ENCODE measurements at places on chromosomes 4 and X. TPM values are rescaled to one million over a fixed set of nuclear protein-coding genes. Genes with fewer than 3 reads are reported as not detected.

GRCh38 chr4:137545461-137545861 lies 13.2 kb upstream of the PCDH18 start:
- peak; percentile 69 for DNase-seq

- DNase-seq: no peak
Observed at GRCh38 chrX:9033989-9034388, at the start of gene FAM9B. Gene FAM9B, minus strand, starts transcription at chrX:9034127. Its CDS starts 1,141 bp downstream, at chrX:9032986.

GRCh38 chrX:148878371-148878770 lies 378.0 kb downstream of the AFF2 start:
- DNase-seq: no peak

- DNase-seq: no peak
Observed at GRCh38 chr4:18397681-18398390, 376.3 kb upstream of the LCORL start.

DNA sequence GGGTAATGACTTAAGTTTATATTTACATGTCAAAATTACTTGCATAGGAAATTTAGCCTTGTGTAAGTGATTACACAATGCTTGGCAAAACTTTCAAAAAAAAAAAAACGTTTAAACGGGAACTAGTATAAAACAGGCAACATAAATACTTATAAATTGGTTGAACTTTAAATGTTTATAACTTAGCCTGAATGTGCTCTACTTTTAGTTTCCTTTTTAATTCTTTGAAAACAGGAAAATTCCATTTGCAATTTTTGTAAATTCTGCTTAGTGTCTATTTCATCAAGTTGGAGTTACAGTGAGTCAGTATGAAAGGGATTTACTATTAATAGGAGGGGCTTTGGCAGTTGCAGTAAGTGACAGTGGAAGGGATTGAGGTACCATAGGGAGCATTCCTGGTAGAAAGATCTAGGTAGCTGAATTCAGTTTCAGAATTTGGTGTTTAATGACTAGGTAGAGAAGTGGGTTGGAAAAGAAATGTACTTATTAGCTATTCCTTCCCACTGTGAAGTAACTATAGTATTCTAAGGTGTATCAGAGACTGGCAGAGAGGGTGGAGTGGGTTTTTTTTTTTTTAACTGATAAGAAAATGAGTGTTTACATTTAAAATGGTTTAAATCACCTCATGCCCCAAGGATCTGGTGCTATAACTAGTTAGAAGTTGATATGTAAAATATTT lies 2.8 kb downstream of the STAG2 start:
- no peak for DNase-seq

GRCh38 chr4:147829401-147830101 lies 97.7 kb downstream of the ARHGAP10 start:
- no peak for DNase-seq

GRCh38 chr4:84366907-84367306 lies 132.2 kb downstream of the NKX6-1 start:
- DNase-seq: no peak

DNA sequence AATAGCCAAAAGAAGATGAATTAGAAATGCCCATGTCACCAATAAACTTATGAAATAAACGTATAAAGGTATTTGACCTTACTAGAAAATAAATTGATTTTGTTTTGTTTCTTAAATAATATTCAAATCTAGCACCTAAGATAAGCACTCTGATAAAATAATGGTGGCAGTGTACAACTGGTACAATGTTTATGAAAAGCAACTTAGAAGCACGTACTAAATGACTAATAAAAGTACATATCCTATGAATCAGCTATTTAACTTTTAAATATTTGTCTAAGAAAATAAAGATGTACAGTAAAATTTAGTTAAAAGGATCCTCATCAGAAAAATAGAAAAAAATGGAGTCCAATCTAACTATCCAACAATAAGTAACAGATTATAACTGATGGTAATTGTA lies 6.7 kb downstream of the MANBA start:
- DNase-seq: peak; percentile 36

DNA sequence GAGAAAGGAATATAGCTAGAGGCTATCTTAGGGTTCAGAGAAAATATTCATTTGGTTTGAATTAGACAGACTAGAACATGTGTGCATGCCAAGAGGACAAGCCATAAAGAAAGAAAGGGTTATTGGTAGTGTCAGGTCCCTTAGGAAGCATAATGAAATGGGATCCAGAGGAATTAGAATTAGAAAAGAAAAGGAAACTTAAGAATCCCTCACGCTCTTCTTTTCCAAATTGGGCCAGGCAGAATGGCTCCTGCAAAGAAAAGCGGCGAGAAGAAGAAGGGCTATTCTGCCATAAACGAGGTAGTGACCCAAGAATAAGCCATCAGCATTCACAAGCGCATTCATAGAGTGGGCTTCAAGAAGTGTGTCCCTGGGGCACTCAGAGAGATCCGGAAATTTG lies 4.9 kb upstream of the ABCG2 start:
- no peak for DNase-seq

DNA sequence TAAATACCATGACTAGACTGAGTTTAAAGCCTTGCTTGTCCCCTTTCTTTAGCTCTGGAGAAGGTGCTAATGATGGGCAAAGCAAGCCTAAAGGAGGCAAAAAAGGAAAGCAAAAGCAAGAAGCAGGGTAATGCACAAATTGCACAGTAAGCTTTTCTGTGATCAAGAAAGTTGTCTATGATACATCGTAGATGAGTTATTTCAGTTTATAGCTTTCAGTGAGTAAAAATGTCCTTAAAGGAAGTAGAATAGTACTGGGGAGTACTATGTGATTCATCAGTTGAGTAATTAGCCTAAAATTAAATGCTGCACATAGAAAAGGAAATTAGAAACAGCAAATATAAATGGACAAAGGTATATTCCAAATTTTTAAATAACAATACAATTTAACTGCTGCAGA lies 50.2 kb upstream of the PDE5A start:
- DNase-seq: no peak

DNA sequence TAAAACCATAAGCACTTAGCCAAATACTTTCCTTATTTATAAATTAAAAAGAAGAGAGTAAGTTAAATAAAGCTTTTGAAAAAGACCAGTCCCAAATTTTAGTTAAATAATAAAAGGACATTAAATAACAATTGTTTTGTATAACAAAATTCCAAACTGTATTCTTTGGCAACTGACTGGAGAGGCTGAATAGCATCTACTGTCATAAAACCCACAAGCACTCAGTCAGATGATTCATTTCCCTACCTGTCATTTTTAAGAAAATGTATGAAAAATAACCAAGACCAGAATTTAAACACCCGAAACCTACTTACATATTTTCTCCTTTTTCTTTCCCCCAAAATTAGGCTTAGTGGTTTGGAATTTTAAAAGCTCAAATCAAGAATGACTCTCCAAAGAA lies 32.5 kb upstream of the SMIM10L2A start:
- no peak for DNase-seq

DNA sequence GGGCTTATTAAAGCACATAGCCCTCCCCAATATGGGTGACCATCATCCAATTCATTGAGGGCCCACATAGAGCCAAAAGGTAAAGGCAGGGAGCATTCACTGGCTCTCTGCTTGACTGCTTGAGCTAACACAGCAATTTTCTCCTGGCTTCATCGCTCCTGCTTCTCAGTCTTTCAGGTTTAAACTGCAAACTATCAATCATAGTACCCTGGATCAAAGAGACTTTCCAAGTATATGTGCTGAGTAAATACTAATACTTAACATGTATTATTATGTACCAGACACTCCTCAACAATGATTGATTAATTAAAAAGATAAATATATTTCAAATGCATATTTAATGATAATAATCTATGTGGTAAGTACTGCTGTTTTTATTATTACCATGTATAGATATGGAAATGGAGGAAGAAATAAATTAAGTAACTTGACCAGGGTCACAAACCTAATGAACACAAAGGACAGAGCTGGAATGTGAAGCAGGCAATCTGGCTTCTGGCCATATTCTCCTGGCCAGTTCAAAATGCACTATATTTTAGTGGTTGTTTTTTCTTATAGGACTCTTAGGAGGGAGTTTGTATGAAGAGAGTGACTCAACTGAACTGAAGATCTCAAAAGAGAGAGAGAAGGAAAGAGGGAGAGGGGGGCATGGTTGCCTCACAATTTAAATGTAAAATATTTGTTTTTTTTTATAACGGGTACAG lies 1197.3 kb downstream of the TECRL start:
- no peak for DNase-seq

DNA sequence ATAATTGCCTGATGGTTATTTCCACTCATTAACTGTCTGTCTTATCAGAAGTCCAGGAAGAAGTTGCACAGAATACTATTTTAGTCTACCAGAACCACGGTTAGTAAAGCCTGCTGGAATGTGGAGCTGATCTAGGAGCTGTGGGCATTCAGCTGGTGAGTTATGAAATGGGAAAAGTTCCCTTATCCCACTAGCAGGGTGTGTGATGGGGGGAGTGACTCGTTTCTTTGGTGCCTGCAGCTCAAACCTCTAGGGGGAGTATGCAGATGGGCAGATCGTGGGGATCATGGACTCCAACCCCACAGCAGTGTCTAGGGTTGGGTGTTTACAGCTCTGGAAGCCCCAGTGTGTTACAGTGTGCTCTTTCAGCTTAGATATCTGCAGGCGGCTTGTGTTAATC lies 305.7 kb upstream of the BOD1L1 start:
- peak; percentile 61 for DNase-seq

GRCh38 chrX:72620550-72621145 lies 48.0 kb upstream of the HDAC8 start:
- peak; percentile 62 for DNase-seq

DNA sequence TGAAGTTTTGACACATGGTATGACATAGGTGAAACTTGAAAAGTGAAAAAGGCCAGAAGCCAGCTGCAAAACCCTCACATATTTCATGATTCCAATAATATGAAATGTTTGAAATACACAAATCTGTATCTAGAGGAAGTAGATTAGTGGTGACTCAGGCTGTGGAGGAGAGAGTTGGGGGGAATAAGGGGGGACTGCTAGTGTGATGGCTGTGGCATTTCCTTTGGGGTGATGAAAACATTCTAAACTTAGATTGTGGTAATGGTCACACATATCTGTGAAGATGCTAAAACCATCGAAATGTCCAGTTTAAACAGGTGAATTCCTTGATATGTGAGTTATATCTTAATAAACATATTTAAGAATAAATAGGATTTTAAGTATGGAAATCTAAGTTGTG lies 343.5 kb upstream of the SFRP2 start:
- DNase-seq: no peak

- no peak for DNase-seq
Observed at GRCh38 chr4:89909889-89910288, 15.2 kb downstream of the MMRN1 start.

GRCh38 chrX:84909151-84909550 lies 94.5 kb upstream of the APOOL start:
- no peak for DNase-seq

DNA sequence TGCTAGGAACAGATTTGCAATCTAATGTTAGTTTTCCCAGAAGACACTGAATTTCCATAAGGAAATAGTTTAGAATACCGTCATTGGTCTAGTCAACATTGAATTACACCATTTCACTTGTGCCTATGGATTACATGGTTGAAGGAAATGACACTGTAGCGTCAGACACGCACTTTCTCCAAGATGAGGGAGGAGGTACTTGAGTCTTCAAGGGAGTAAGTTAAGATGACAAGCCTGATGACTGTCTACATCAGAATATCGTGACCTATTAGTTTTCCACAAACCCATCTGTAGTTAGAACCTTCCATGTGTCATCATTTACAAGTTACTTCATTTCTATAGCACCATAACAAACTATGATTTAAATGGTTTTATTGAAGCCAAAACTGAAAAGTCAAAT lies 153.7 kb downstream of the AMELX start:
- no peak for DNase-seq

- no peak for DNase-seq
Observed at GRCh38 chrX:51296138-51296537, 36.5 kb upstream of the NUDT10 start.

DNA sequence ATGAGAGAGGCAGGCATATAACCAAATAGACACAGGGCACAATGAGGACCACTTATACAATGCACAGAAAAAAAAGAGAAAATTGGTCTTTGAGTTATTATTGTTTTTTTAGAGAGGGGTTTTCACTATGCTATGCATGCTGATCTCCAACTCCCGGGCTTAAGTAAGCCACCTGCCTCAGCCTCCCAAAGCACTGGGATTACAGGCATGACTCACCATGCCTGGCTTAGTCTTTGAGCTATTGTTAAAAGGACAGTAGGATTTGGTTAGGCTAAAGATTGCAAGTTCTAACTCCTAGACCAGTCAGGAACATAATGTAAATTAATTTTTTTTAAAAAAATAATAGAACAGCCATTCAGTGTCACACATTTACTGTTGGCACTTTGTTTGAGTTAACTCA lies 340.1 kb downstream of the GPAT3 start:
- DNase-seq: no peak

DNA sequence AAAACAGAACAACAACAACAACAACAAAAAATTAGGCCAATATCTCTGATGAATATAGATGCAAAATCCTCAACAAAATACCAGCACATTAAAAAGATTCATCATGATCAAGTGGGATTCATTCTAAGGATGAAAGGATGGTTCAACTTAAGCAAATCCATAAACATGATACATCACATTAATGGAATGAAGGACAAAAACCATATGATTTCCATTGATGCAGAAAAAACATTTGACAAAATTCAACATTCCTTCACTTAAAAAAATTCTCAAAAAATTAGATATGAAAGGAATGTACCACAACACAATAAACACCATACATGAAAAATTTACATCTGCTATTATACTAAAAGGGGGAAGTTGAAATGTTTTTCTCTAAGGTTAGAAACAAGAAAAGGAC lies 103.3 kb downstream of the IL15 start:
- DNase-seq: no peak

- peak; percentile 43 for DNase-seq
Observed at GRCh38 chr4:152968806-152969394, 32.8 kb downstream of the FHDC1 start.

- no peak for DNase-seq
Observed at GRCh38 chr4:145859926-145860325, 78.7 kb downstream of the ZNF827 start.

- DNase-seq: no peak
Observed at GRCh38 chr4:21795091-21795490, 153.5 kb downstream of the KCNIP4 start.

GRCh38 chrX:29728639-29729038 lies 486.7 kb upstream of the MAGEB2 start:
- no peak for DNase-seq

GRCh38 chr4:185797596-185798338 lies 14.2 kb downstream of the SORBS2 start:
- no peak for DNase-seq

GRCh38 chr4:41176340-41176739 lies 38.0 kb downstream of the APBB2 start:
- DNase-seq: peak; percentile 60

The PABPC4L gene
- 2.9 TPM for total RNA-seq

The LONRF3 gene
- total RNA-seq: not detected

The ATP10D gene
- 60.2 TPM for total RNA-seq

The FOXP3 gene
- not detected for total RNA-seq

The CT45A5 gene
- not detected for total RNA-seq

The HELT gene
- total RNA-seq: not detected

The TMSB15A gene
- total RNA-seq: 3.2 TPM

The PDCL2 gene
- not detected for total RNA-seq

The PDZD4 gene
- total RNA-seq: not detected

The HDX gene
- 2.2 TPM for total RNA-seq

The HSD17B13 gene
- not detected for total RNA-seq

All from HFFc6 (cell line).